EH (cell line): ENCODE measurements at places on chromosomes 11 and 22.
A peak's percentile ranks its signal among the peaks of the same experiment; 100 is the strongest.

GRCh38 chr22:49400136-49400940, 427.3 kb downstream of the BRD1 start:
- no peak for DNase-seq

DNA sequence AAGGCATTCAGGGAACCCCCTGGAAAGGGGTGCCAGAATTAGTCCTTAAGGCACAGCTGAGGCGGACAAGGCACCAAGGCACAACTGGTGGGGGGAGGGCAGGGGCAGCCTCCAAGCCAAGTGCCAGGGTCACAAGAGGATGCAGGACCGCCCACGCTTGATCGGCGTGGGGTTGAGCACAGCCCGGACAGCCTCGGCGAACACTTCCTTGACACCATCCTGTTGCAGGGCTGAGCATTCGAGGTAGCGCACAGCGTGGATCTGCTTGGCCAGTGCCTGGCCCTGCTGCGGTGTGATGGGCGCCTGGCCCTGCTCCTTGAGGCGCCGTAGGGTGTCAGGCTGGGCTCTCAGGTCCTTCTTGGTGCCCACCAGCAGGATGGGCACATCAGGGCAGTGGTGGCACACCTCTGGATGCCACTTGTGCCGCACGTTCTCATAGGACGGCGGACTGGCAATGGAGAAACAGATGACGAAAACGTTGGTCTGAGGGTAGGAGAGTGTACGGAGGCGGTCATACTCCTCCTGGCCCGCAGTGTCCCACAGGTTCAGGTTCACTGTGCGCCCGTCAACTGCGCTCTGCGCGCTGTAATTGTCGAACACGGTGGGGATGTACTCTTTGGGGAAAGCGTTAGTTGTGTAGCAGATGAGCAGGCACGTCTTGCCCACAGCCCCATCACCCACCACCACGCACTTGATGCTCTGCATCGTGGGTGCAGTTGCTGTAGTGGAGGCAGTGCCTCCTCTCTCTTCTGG, 13.1 kb downstream of the RHOG start:
- DNase-seq: no peak

DNA sequence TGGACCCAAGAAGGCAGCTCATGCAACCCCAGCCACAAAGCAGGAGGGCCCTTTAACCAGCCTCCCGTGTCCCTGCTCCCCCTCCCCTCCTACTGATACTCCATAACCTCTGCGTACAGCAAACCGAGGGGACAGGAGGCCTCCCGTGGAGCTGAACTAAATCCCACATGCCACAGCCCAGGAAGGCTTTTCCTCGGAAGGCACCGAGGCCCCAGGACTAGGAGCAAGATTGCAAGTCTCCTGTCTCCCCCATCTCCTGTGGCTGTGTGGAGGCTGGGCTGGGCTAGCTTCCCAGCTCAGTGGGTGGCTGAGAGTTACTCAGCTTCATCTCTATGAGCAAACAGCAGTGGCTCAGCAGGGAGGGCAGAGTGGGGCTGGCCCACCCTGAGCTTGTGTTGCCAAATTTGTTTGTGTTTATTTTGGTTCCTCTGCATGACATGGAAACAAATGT, 62.7 kb upstream of the NECTIN1 start:
- peak; percentile 31 for DNase-seq

DNA sequence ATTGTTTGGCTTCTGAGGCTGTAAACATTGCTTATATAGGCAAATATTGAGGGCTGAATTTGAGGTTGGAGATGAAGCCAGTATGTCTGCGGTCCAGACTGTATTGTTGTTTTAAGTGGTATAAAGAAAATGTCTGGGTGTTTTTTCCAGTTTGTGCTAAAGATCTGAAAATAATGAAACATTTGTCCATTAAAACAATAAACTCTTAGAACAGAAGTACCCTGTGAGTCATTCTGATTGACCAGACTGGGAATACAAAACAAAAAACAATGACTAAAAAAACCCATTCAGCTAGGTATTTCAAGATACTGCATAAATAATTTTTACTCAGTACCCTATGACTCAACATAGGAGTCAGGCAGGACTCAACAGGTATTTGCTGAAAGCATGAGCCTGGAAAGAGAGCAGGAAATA, 20.4 kb downstream of the ALKBH8 start:
- DNase-seq: peak; percentile 55

DNA sequence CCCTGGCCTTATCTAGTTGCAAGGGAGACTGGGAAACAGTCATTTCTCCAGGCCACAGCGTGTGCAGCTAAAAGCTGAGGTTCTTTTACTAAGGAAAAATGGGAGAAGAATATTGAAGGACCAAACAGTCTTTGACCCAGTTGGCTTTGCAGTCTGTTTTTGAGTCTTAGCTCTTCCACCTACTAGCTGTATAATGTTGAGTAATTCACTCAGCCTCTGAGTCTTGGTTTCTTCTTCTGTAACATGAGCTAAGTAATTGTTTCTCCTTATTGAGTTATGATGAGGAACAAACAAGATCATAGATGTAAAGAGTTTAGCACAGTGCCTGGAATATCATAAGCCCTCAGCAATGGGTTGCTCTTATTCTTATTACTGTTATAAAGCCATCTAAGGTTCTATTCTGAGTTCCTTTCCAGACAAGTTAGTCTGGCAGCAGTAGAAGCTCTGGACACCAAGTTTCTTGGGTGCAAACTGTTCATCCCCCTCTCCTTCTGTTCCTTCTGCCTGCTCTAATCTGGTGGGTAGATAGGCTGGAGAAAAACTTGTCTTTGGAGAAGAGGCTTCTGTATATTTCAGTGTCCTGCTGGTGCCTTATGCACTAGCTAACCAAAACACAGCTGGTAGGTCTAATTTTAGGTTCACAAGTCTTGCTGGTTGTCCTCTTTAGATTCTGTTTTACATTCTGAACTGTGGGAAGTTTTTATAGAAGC, 13.5 kb downstream of the TRIM44 start:
- DNase-seq: no peak
